ENCODE measurements at places on chromosomes 4 and X.

- DNase-seq = no peak
These were observed 62.4 kb downstream of the TRMT44 start for GRCh38 chr4:8502836-8503585.

DNA sequence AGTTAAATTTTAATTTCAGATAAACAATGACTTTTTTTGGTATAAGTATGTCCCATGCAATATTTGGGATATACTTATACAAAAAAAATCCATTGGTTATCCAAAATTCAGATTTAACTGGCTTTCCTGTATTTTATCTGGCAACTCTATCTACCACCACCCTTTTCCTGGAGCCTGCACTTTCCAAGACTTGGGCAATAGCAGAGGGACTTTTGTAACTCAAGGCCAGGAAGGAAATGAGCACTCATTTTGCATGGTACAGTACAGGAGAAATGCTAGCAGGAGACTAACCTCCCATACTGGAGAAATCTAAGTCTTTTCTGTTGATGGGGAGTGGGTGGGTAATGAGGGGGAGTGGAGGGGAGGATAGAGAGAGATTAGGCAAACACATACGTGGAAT lies 37.7 kb upstream of the PLAC1 start:
- DNase-seq = no peak

- DNase-seq = no peak
These were observed 1066.9 kb upstream of the PCDH7 start for GRCh38 chr4:29653221-29653620.

DNA sequence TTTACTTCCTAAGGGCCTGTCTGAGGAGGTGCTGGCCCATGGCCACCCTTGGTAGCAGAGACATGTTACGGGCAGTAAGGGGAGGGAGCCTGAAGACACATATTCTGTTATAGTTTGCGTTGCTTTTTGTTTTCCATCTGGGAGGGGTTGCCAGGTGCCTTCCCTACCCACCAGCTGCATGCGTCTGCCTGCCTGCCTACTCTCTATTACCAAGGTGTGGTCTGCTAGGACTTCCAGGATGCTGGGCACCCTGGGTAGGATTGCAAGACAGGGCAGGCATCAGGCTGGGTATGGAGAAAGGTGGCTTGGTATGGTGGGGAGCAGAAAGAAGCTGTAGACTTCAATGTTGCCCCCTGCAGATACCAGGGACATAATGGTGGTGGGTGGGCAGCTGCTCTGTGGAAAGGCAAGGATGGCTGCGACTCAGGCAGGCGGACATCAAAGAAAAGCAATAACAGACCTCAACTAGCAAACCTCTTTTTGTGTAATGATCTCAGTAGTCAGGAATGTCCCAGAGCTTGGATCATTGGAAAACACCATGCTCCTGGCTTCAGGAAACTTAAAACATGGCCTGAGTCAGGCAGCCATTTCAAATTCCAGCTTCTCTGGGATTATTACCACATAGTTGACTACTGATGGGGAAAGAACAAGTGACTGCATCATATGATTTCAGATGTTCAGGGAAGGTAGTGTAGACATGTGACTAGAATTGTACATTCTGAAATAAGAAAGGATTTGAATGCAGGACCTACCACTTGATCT lies 67.8 kb downstream of the HOPX start:
- no peak for DNase-seq

GRCh38 chr4:147844781-147845180 lies 112.9 kb downstream of the ARHGAP10 start:
- DNase-seq = no peak

DNA sequence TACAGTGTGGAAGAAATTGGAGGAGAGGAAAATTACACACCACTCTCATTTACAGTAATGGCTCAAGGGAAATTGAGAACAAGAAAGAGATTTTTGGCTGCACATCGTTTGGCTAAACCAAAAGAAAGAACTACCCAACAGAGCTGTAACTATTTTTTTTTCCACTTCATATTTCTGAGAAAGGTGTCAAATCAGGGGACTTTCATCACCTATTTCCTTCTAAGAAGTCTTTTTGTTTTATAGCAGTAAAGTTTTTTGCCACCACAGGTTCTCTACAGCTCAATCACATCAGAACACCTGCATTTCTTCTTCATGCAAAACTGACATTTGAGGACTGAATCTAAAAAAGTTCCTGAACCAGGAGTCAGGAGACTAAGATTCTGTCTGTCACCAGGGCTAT lies 57.5 kb upstream of the TNIP3 start:
- no peak for DNase-seq

DNA sequence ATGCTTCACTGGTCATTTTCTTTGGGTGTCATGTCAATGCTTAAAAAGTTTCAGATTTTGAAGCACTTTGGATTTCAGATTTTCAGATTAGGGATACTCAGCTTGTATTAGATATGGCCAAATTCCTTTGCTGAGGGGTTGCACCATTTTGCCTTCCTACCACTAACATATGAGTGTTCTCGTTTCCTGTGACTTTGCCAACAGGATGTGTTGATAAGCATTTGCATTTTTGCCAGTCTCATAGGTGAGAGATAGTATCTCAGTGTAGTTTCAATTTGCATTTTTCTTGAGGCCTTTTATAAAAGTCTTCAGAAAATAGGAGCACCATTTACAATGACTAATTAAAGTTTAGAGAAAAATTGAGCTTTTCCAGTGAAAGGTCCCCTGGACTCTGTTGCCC lies 71.6 kb upstream of the CLCN4 start:
- no peak for DNase-seq

Measured in DMS 273 treated with DMSO at 0.1 percent for 48 hours (cell line).